CD14-positive monocyte (primary cell): ENCODE measurements at places on chromosomes 13 and 19. TPM values are rescaled to one million over a fixed set of nuclear protein-coding genes. Genes with fewer than 3 reads are reported as not detected.
A peak's percentile ranks its signal among the peaks of the same experiment; 100 is the strongest.

Gene AKT1S1
- 18.2 and 23.2 TPM in 2 replicates for polyA plus RNA-seq

Gene ZNF547
- 0.30 TPM for polyA plus RNA-seq

Gene ATG4D
- 10.7 TPM for polyA plus RNA-seq

Gene PLEKHG2
- 0.73 TPM for polyA plus RNA-seq

Gene FBXO27
- not detected for polyA plus RNA-seq

Gene TNFSF13B
- polyA plus RNA-seq: 587 TPM

GRCh38 chr19:31383553-31383952 lies 34.3 kb upstream of the TSHZ3 start:
- no peak overlapping the region for H3K4me3 ChIP-seq
- no peaks in the 10 kb centered on the region for H3K4me1 ChIP-seq
- no peaks in the 10 kb centered on the region for H3K27me3 ChIP-seq
- H3K36me3 ChIP-seq: no peaks in the 10 kb centered on the region
- H3K27ac ChIP-seq: no peak overlapping the region

GRCh38 chr19:17135001-17135853 lies 59.6 kb downstream of the MYO9B start:
- peaks cover 3% of the 10 kb centered on the region for H3K36me3 ChIP-seq
- peaks cover 23% of the 10 kb centered on the region for H3K4me1 ChIP-seq
- peak; percentile 64 for DNase-seq
- peak overlapping the region; percentile 74 for H3K27ac ChIP-seq

DNA sequence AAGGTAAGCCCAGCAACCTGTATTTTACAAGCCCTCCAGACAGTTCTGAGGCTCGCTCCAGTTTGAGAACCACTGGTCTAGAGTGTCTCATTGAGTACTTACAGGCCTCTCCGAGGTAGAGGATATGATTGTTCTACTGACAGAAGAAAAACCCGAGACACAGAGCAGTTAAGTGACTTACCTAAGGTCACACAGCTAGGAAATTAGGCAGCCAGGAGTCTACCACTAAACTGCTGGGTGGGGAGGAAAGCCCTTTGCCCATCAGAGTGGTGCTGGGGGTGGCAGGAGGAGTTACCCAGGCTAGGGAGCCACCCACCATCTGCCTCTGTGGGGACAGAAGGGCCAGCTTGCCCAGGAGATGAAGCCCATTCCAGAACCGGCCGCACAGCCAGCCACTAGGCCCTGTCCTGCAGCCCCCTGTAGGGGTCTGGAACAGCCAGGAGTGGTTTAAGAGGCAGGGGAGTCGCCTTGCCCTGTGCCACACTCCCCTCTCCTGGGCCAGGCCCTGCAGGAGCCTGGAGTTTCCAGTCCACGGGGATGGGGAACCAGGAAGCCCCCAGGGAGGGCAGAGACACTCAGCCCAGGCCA lies 703 bp downstream of the RASGRP4 start:
- no peaks in the 10 kb centered on the region for H3K27me3 ChIP-seq
- peak overlapping the region; percentile 93 for H3K27ac ChIP-seq
- H3K36me3 ChIP-seq: peaks cover 21% of the 10 kb centered on the region
- peak overlapping the region; percentile 100 for H3K4me3 ChIP-seq

- H3K36me3 ChIP-seq: no peaks in the 10 kb centered on the region
- peak overlapping the region; percentile 50 for H3K4me3 ChIP-seq
- DNase-seq: peak; percentile 72
- H3K27me3 ChIP-seq: peaks cover 30% of the 10 kb centered on the region
- peak overlapping the region; percentile 72 for H3K27ac ChIP-seq
Measured at GRCh38 chr13:41458761-41459431, 1.5 kb downstream of the RGCC start.

GRCh38 chr19:35628565-35629331 lies at the start of gene RBM42:
RBM42 (plus strand) TSS chr19:35629036; CDS start chr19:35629154, 118 bp downstream.
- peak within 1 kb of the TSS; percentile 85 for H3K27ac ChIP-seq

DNA sequence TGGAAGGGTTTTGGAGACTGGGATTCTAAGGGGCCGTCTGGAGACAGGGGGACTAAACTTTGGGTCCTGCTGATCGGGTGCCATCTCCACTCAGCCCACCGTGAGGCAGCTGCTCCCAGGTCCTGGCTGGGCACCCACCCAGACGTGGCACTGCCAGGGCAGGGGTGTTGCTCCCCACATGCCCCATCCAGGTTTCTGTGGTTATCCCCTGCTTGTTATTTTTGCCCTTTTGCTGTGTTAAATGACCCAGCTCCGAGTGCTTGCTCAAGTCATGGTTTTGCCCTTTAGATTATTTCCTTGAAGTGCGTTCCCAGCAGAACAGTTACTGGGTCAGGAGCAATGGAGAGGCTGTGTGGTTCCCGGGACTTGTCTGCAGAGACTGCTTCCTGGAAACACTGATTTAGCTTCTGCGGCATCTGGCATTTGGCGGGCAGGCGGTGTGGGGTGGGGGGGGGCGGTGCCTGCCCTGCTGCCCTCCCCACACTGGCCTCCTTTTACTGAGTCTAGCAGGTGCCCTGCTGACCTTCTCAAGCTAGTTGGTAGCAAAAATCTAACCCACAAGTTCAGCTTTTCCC lies 1.9 kb downstream of the RAB11B start:
- DNase-seq: no peak
- no peaks in the 10 kb centered on the region for H3K36me3 ChIP-seq
- H3K27me3 ChIP-seq: no peaks in the 10 kb centered on the region
- H3K4me1 ChIP-seq: peaks cover 17% of the 10 kb centered on the region
- H3K27ac ChIP-seq: peak overlapping the region; percentile 26

- DNase-seq: no peak
- peaks cover 72% of the 10 kb centered on the region for H3K36me3 ChIP-seq
- H3K4me3 ChIP-seq: no peak overlapping the region
- no peaks in the 10 kb centered on the region for H3K27me3 ChIP-seq
- H3K4me1 ChIP-seq: no peaks in the 10 kb centered on the region
Measured at GRCh38 chr19:11513946-11514345, 8.3 kb upstream of the ZNF653 start.

GRCh38 chr13:29105779-29106178 lies 285.6 kb downstream of the MTUS2 start:
- no peaks in the 10 kb centered on the region for H3K27me3 ChIP-seq
- no peak overlapping the region for H3K27ac ChIP-seq

- H3K4me1 ChIP-seq: peaks cover 40% of the 10 kb centered on the region
- peak; percentile 40 for DNase-seq
- no peaks in the 10 kb centered on the region for H3K36me3 ChIP-seq
Measured at GRCh38 chr13:102593466-102593865, 3.3 kb upstream of the TPP2 start.

DNA sequence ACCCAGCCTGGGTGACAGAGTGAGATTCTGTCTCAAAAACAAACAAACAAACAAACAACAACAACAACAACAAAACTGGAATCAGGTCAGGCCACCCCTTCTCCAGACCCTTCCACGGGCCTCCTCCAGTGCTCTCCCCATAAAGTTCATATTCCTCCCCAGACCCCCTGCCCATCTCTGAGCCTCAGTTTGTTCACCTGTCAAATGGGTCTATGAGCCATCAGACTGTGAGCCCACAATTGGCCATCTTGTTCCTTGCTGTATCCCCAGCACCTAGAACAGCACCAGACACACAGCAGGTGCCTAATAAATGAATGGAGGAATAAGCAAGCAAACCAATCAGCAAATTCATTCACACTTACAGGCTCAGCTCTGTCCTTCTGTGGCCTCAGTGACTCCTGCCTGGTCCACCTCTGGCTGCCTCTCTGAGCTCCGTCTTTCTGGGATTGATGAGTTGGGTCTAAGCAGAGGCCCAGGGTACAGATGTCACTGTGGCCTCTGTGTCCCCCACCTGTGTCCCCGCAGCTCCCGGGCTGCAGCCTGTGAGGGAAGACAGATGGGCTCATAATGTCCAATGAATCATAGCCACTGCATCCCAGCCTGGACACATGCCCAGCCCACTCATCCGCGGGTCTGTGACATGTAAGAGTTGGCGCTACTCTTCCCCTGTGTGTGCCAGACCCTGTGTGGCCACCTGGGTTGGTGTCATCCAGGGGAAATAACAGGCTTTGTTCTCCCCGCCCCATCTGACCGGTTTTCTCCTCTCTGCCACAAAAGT lies 19.6 kb upstream of the PTPRS start:
- DNase-seq: no peak
- H3K36me3 ChIP-seq: no peaks in the 10 kb centered on the region
- no peak overlapping the region for H3K27ac ChIP-seq
- H3K4me3 ChIP-seq: no peak overlapping the region
- no peaks in the 10 kb centered on the region for H3K4me1 ChIP-seq
- no peaks in the 10 kb centered on the region for H3K27me3 ChIP-seq

DNA sequence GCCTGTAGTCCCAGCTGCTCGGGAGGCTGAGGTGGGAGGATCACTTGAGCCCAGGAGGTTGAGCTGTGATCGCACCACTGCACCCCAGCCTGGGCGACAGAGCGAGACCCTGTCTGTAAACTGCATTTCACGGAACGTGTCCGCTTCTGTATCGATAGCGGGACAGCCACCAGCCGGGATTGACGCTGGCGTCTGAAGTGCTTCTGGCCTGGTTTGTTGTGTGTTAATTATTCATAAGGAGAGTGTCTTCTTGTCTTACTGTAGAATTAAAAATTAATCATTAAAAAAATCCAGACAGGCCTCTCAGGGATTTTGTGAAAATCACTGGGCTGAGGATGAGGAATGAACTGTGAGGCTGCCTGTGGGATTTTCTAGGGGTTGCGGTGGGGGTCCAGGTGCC lies 16.2 kb upstream of the MISP start:
- no peaks in the 10 kb centered on the region for H3K27me3 ChIP-seq
- H3K36me3 ChIP-seq: no peaks in the 10 kb centered on the region
- no peak overlapping the region for H3K4me3 ChIP-seq
- DNase-seq: no peak

GRCh38 chr19:9523885-9524474 lies 14.5 kb downstream of the ZNF426 start:
- peaks cover 7% of the 10 kb centered on the region for H3K36me3 ChIP-seq
- no peaks in the 10 kb centered on the region for H3K27me3 ChIP-seq
- H3K27ac ChIP-seq: no peak overlapping the region
- DNase-seq: no peak
- H3K4me3 ChIP-seq: peak overlapping the region; percentile 42

GRCh38 chr19:58154287-58154678 lies 3.7 kb upstream of the ZNF329 start:
- H3K36me3 ChIP-seq: no peaks in the 10 kb centered on the region
- peak overlapping the region; percentile 67 for H3K4me3 ChIP-seq
- H3K27me3 ChIP-seq: no peaks in the 10 kb centered on the region
- peak overlapping the region; percentile 28 for H3K27ac ChIP-seq
